ENCODE measurements at places on chromosomes 7 and 10.

- DNase-seq, result no peak
Measured at GRCh38 chr10:92799568-92799967, 48.8 kb upstream of the EXOC6 start.

DNA sequence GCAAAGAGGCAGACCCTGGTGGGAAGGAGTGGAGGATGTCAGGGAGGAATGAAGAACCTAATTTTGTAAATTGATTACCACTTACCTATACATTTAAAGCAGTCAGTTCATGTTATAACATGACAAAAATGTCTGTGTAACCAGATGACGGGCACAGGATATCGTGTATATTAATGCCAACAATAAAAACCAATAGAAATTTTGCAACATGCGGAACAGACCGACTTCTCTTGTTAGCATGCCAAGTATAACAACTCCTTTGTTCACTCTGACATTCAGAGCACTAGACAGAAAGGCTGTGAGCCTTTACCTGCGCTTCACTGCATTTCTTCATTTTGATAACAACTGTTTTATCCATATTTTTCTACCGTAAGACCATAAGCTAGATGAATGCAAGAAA, 29.9 kb downstream of the CDK6 start:
- no peak for DNase-seq

GRCh38 chr10:72598769-72599701, 26.8 kb downstream of the MICU1 start:
- DNase-seq, result no peak

- DNase-seq, result peak; percentile 3
Measured at GRCh38 chr10:102714621-102715455, at the start of gene SFXN2. TSS of gene SFXN2 (plus strand) at chr10:102714636. CDS start at chr10:102726637, 12,001 bp downstream.

DNA sequence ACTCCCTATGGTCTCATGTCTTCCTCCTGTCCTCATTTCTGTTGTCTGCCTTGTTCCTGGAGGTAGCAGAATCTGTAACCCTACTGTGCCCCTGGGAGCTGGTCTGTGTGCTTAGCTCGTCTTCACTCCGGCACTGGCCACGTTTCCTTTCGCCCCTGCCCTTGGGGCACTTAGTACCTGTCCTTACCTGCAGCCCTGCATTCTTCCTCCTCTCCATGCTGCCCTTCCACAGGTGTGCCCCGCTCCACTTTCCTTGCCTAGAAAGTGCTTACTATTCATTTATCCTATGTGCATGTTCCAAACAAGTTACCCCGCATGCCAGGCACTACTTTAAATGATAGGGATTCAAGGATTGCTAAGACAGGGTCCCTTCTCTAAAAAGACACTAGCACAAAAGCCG, 199.9 kb upstream of the ZMIZ1 start:
- DNase-seq, result no peak

DNA sequence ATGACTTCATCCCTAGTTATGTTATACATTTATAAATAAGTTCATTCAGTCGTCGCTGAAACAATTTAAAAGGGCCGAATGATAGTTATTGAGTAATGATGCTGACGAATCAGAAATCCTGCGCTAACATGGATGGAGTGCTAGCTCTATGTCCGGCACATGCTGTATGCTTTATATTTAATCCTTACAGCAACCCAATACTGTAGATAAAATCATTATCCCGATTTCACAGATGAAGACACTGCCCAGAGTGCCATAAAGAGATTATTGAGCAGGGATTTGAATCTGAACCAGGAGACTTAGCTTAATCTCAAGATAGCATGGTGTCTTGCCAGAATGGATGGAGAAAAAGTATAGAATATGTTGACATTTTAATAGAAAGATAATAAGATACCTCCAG, 1.1 kb upstream of the ICA1 start:
- DNase-seq, result no peak

GRCh38 chr7:135380351-135380750, 129.6 kb downstream of the CNOT4 start:
- no peak for DNase-seq

- DNase-seq, result peak; percentile 58
Measured at GRCh38 chr10:87093632-87094372, 841 bp downstream of the GLUD1 start.

DNA sequence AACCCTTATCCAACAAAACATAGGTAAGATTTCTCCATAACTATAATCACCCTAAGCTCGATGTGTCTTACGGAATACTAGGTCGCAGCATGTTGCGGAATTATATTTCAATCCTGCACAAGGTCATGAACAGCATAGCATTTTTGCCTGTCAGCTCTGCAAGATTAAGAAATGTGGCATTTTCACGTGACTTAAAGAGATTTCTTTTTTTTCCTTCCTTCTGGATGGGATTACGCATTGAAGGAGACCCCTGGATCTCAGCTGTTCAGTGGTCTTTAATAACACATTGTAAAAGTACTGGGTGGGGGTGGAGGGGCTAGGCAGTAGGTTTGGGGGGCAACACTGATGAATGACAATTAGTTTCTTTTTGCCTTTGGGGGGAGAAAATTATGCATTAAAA, 106.7 kb downstream of the CUBN start:
- peak; percentile 55 for DNase-seq

DNA sequence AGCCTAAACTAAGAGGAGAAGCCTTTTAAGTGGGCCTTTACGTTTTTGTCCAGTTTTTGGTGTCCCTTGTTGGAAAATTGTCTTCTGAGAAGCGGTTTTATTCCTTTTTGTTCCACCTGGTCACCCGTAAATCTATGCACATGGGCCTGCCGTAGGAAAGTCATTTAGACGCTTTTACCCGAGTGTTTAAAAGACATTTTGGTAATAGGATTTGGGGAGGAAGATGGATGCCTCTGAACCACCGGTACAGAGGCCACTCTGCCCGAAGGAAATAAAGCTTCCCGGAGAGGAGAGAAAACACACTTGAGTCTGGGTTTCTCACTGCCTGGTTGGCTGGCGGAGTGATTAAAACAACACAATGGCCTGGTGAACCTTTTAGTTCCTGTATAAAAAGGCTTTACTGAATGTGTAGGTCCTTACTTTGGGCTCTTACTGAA, 760 bp downstream of the THNSL1 start:
- DNase-seq, result no peak

GRCh38 chr7:95925236-95925635, 152.9 kb downstream of the DYNC1I1 start:
- DNase-seq, result no peak

- no peak for DNase-seq
Measured at GRCh38 chr10:3195286-3195685, 22.7 kb upstream of the PITRM1 start.

GRCh38 chr7:151008511-151009323, 15.6 kb downstream of the ATG9B start:
- DNase-seq, result peak; percentile 39

- peak; percentile 45 for DNase-seq
Measured at GRCh38 chr7:66308411-66308810, 103.3 kb downstream of the TPST1 start.

DNA sequence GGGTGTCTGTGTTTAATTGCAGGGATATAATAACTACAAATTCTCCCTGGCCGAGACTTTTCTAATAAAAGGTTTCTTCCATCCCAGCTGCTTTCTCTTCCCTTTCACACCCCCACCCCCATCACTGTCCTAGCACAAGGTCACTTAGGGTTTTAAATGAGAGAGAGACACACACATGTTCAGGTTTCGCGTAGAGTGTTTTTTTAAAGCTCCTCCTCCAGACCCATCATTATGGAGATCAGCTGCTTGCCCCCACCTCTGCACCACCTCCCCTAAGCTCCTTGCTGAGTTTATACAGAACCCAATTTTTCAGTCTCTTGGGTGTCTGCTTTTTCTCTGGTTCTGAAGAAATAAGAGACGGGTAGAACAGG, 18.6 kb downstream of the LRMDA start:
- no peak for DNase-seq

- DNase-seq, result no peak
Measured at GRCh38 chr10:131954356-131954965, 27.3 kb downstream of the BNIP3 start.

GRCh38 chr10:130135676-130136225, 440 bp upstream of the GLRX3 start:
- DNase-seq, result no peak

All from RPMI7951 (cell line).